ENCODE measurements at places on chromosomes 3 and 15.

DNA sequence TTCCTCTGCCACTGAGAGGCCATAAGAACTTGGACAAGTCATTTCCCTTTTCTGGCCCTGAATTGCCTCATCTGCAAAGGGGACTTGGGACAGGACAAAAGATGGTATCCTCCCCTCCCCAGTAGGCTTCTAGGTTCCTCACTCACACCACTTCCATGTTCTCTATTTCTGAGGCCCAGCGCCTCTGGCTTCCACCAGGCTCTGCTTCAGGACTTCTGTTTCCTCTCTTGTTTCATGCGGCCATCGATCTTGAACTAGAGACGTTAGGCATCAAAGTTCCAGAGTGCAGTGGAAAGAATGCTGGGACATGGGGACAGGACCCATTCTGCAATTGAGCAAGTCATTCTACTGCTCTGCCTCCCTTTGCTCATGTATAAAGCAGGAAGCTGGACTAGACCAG lies 1.7 kb downstream of the TM4SF4 start:
- no peak for DNase-seq

GRCh38 chr15:70763950-70764730 lies 782 bp upstream of the UACA start:
- no peak for DNase-seq

DNA sequence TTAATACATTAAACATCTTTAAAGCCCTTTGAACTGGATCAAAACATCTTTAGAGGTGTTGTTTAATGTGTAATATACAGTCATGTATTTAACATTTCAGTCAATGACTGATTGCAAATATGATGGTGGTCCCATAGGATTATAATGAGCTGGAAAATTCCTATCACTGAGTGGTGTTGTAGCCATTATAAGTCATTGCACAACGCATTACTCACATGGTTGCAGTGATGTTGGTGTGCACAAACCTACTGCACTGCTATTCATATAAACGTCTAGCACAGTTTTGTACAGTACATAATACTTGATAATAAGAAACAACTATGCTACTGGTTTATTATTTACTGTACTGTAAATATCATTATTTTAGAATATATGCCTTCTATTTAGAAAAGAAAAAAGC lies 75.6 kb downstream of the DTWD1 start:
- no peak for DNase-seq

- no peak for DNase-seq
These were observed 1.8 kb downstream of the RBMS3 start for GRCh38 chr3:29282427-29283230.
